ENCODE measurements at places on chromosomes 1 and 21. TPM values are rescaled to one million over a fixed set of nuclear protein-coding genes. Genes with fewer than 3 reads are reported as not detected.
A peak's percentile ranks its signal among the peaks of the same experiment; 100 is the strongest.

DNA sequence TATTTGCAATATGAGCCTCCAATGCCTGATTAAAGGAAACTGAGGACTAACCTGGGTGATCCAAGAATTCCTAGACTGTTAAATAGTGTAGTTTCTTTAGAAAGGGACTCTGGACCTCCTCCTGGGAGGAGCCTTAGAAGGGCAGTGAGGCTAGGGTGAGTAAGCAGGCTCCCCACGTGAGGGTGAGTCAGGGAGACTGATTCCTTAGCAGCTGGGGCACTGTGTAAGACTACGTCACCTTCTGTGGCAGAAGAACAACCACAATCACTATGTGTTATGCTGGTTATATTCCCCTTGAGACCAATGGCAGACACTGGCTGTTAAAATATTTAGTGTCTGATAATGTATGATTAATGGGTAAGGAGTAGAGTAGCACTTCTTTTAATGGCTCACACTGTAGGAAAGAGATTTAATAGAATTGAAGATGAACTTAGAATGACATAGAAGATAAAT lies 53.3 kb upstream of the SYT14 start:
- DNase-seq: no peak

DNA sequence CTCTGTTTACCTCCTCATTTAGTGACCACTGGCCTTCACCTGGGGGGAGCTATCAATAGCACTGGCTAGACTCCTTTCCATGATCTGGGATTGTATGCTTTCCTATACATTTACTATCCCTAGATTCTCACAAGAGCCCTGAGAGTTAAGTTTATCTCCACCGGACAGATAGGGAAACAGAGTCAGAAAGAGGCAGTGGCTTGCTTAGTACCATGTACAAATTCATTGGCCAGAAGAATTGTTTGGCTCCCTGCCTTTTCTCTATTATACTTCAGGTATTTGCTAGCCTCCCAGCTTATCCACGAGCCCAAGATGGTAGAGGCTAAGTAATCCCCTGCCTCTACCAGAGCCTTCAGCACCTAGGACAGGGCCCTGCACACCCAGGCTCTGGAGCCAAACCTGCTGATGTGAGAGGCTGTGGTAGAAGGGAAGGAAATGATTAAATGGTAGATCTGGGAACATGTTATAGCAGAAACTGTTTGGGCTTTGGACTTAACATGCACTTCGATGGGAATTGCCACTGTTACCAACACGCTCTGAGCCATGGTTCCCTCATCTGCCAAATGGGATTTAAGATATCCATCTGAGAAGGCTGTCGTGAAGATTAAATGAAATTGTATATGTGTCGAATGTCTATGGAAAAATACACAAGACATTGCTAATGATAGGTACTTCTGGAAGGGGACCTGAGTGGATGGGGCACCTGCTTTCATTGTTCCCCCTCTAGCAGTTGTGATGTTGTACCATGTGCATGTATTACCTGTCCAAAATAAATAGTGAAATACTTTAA lies 3.1 kb upstream of the BLACAT1 start:
- DNase-seq: peak; percentile 47

DNA sequence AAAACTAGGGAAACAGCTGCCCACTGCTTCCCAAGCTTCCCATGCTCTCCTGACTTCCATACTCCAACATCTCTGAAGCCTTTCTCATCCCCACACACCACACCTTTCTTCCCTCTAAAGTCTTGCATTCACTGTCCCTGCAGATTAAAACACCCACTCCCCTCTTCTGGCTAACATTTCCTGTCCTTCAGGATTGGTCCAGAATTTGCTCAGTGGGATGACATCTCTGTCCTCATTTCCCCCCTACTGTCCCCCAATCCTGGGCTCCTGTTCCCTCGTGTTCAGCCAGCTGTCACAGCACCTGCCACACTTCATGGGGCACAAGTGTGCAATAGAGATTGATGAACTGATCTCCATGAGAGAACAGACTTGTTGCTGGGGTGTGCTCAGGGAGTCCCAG lies 82.7 kb downstream of the KCND3 start:
- no peak for DNase-seq

GRCh38 chr1:153592748-153593147 lies 20.2 kb downstream of the S100A16 start:
- DNase-seq: no peak

DNA sequence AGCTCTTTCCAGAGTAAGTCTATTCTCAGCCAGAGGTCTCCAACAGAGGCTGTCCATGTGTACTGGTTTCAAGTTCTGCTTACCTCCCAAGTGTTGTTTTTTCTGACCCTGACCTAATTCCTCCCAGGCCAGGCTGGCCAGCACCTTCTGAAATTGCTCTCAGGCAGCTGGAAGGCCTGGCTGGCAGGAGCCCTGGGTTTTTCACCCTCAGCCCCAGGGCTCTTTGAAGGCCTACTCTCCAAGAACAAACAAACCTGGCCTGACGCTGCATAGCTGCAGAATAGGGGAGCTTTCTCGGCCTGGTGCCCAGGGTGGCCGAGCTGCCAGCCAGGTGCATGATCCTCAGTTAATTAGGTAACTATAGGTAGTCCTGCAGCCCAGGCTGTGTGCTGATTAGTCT lies 147.5 kb downstream of the CACNA1E start:
- no peak for DNase-seq

- no peak for DNase-seq
These were observed 39.1 kb downstream of the CLIC6 start for GRCh38 chr21:34707876-34708325.

DNA sequence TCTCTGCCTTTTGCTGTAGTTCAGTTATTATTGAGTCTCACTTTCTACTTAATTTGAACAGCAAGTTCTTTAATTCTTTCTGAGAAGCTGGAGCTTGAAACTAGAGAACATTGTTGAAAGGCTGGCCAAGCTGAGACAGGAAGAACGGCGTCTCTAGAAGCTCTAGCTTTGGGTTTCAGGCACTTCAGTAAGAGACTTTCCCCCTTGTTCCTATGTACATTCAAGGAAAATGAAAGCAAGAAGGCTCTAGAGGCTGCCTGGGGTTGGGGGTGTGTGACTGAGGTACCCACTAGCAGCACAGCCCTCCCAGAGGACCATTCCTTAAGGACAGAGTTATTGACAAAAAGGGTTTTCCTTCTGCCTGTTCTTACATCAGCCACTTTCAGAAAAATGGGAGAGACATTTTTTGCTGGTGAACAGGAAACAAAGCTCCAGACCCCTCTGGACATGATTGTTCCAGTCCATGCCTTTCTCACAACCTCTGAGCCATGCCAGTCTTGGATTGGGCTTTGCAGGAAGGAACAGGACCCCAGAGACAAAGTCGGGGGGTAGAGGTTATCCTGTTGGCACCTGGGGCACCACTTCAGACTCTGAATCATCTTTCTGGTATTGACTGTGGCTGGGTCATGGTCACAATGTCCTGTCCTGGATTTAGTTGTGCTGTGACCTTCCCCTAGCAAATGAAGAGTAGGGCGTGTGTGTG lies 63.1 kb downstream of the LAMC2 start:
- DNase-seq: no peak

GRCh38 chr1:12643785-12644184 lies at the start of gene AADACL4:
AADACL4 (plus strand) TSS chr1:12644085; CDS start chr1:12644547, 462 bp downstream.
- DNase-seq: no peak

DNA sequence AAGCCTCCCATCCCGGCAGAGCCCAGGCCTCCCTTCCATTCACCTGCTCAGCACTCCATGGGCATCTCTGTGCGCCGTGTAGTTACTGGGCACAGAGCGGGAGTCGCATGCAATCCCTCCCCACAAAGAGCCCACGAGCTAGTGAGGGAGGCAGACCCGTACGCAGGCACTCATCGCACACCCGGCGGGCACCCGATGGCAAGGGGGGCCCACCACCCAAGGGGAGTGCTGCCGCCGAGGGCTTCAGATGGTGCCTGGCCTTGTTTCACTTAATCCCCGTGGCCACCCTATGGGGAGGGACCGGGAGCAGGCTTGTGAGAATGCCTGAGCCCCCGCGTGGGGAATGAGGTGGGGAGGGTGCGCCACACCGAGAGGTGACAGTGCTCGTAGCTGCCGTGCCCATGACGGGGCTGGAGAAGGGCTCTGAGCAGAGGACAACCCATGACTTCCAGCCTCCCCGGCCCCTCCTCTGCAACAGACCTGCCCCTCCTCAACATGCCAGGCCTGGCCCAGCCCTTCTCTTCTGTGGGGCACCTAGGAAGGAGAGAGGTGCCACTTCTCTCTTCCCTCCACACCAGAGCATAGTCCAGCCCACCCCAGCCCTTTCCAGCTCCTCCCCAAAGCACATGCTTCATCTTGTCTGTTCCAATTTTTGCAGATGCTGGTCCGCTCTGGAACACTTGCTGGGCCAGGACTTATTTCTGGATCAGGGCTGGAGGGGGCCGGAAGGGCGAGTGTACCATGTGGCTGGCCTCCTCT lies 30.2 kb upstream of the SELENON start:
- DNase-seq: no peak

CA6 gene
- not detected for polyA plus RNA-seq

FAM151A gene
- 0.85 TPM for polyA plus RNA-seq

LIN28A gene
- polyA plus RNA-seq: not detected

LDLRAD1 gene
- polyA plus RNA-seq: not detected

All from hindlimb muscle (tissue), 1 donor.